ENCODE measurements at places on chromosomes 13 and 19.

GRCh38 chr19:3159565-3159964, 19.0 kb upstream of the S1PR4 start:
- no peak for DNase-seq

DNA sequence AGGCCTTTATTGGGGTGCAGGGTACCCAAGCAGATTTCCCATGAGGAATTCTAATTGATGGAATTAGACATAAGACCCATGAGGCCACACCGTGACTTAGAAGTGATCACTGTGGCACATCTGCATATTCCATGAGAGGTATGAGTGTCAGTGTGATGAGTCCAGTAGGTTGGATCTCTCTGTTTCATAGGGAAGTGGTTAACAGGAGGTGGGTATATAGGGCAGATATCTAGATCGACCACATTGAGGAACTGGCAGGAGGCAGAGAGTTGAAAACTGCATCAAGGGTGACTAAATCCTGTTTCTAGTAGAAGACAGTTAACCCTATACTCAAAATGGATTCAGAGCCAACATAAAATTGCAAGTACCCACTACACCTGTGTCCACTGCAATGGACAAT, 68.6 kb upstream of the MIR17HG start:
- no peak for DNase-seq

- no peak for DNase-seq
Measured at GRCh38 chr19:16367261-16367683, 42.6 kb downstream of the KLF2 start.

- no peak for DNase-seq
Measured at GRCh38 chr13:82259284-82259683, 1623.0 kb downstream of the SLITRK1 start.

- no peak for DNase-seq
Measured at GRCh38 chr19:57633832-57634131, 814 bp downstream of the ZNF211 start.
